ENCODE measurements at places on chromosomes 11 and 22.

GRCh38 chr11:116776522-116776984 is 3.8 kb upstream of the BUD13 start:
- DNase-seq: no peak

- no peak for DNase-seq
These were observed 17.2 kb downstream of the SYNGR1 start for GRCh38 chr22:39367035-39367434.

GRCh38 chr11:65862191-65862735 is 2.0 kb downstream of the MUS81 start:
- DNase-seq: peak; percentile 50

DNA sequence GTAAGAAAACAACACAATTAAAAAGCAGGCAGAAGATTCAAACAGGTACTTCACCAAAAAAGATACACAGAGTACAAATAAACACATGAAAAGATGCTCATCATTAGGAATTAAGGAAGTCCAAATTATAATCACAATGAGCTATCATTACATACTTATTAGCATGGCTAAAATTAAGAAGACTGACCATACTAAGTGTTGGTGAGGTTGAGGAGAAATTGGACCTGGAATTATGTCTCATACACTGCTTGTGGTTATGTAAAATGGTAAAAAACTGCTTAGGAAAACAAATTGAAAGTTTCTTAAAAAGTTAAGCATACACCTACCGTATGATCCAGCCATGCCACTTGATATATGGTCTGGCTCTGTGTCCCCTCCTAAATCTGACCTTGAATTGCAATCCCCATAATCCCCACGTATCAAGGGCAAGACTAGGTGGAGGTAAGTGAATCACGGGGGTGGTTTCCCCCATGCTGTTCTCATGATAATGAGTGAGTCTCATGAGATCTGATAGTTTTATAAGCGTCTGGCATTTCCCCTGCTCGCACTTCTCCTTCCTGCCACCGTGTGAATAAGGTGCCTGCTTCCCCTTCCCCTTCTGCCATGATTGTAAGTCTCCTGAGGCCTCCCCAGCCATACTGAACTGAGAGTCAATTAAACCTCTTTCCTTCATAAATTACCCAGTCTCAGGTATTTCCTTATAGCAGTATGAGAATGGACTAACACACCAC is 4.8 kb downstream of the SAAL1 start:
- DNase-seq: no peak

DNA sequence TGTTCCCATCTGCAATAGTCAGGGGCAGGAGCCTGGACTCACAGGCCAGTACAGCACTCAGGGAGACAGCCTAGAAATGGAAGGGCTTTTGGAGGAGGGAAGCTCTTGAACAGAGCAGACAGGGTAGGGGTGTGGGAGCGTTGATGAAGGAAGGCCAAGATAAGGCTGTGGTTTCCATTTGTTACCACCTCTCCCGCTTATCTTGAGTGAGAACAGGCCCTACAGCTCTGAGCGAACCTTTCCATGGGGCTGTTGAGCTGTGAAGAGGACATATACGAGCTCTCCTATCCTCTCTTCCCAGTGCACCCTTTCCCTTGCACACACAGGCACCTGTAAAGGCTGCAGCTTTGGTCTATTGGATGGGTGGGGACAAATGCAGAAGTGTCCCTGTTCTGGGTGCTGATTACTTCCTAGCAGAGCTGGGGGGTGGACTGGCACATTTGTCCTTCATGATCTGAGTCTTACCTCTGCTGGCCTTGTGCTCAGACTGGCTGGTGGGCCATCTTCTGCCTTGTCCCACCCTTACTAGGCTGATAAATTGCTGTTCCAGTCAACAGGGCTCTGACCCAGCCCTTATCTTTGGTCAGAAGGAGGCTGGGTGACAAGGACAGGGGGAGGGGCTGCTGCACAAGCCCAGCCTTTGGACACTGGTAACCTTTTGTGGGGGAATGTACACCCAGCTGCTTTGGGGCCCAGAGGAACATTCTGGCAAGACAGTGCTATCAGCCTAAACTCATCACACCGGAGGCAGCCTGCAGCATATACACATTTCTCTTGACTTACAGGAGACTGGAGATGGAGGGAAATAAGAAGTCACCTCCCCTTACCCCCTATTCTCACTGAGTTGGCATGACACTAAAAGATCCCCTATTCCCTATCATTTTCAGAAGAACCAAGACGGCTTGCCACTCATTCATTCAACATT is 80.1 kb upstream of the NNMT start:
- DNase-seq: no peak

GRCh38 chr11:110092111-110092514 is 1.1 kb upstream of the ZC3H12C start:
- no peak for DNase-seq

- DNase-seq: no peak
These were observed 399.2 kb upstream of the NARS2 start for GRCh38 chr11:78973876-78974275.

DNA sequence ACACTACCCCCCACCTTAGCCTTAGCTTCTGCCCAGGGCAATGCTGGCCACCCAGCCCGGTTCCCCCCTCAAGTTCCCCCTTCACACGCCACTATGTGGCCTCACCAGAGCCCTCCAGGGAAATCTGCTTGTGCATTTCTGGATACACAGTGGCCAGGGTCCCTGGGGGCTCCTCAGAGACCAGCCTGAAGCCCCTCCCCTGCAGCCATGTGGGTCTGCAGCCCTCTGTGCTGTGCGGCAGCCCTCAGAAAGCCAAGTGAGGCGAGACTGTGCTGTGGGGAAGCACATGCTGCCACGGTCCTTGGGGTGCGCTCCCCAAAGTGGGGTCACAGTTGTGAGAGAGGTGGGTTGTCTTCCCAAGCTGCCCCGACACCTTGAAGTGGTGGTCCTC is 2.1 kb upstream of the PLXNB2 start:
- DNase-seq: no peak

DNA sequence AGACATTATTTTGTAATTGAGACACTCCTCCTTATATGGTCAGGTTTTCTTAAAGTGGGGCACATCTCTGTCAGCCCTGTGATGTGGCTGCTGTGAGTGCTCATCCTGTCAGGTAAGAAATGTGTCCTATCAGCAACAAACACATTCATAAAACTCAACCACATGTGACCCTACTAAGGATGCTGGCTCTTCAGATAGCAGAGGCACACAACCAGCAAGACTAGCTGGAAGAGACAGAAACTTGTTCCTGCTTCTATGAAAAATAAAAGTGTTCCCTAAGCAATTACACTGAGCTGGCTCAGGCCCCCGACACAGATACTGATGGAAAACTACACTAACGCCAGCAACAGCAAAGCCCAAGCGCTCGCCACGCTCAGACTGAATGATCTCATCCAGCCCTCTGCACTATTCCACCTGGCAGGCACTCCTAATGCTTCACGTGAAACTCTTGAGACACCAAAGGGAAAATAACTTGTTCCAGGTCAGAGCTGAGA is 49.8 kb upstream of the CYP2D6 start:
- DNase-seq: no peak

- no peak for DNase-seq
These were observed 43.8 kb downstream of the TRMU start for GRCh38 chr22:46379066-46379930.

DNA sequence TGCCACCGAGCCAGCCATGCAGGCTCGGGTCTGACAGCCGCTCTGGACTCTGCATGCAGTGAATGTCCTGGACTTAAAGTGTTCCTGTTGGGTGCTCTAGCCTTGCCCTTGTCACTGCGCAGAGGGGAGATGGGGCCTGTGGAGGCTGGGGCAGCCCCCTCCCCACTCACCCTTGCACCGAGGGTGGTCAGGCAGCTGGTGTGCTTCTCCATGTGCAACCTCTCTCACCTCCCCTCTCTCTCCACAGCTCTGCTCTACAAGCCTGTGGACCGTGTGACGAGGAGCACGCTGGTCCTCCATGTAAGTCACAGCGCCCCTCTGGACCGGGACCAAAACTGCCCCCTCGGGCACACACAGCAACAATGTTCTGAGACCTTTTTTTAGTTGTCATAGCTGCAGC is 92.5 kb downstream of the BCR start:
- DNase-seq: no peak

- DNase-seq: no peak
These were observed 32.8 kb upstream of the LDLRAD3 start for GRCh38 chr11:35911013-35911412.

GRCh38 chr22:46933040-46933930 is 170.8 kb downstream of the TBC1D22A start:
- peak; percentile 44 for DNase-seq

- no peak for DNase-seq
These were observed 8.5 kb downstream of the BATF2 start for GRCh38 chr11:64987998-64988854.

All from activated CD8-positive, alpha-beta memory T cell treated with anti-CD3 and anti-CD28 coated beads, Interleukin-2, amount 50 U/mL, for 48 hours (primary cell).